ENCODE measurements at places on chromosomes 4 and X. TPM values are rescaled to one million over a fixed set of nuclear protein-coding genes. Genes with fewer than 3 reads are reported as not detected.

DNA sequence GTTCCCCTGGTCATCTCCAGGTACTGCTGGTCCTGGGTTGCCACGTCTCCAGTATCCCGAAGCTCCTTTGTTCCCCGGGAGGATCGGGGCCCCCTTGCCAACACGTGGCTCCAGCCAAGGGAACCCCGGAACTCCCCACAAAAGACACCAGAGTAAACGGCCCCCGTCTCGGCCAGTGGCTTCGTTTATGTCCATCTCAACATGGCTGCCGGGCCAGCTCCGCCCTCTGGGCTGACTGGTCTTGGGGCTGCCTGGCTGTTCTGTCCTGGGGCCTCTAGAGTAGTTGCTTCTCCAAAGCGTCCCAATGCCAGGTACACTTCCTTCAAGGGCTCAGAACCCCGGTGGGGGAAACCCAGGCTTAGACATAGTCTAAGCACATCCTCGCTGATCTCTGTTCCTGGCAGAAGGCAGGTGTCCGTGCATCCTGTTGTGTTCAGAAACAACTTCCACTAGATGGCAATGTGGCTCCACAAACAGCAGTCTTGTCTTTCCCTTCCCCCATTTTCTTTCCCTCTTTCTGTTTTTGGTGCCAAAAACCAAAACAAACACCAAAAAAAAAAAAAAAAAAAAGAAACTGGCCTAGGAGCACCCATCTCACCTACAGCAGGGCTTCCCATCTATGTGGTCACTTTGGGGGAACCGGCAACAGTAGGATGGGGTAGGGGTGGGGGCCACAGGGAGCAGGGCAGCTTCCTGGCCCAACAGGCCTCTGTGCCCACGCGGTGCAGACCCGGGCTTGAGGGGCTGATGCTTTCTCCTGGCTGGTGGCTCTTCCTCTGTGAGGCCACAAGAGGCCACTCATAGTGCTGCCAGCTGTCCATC is 35.3 kb downstream of the NBDY start:
- peak; percentile 72 for DNase-seq

FANCB gene
- total RNA-seq: 10.2 TPM

- DNase-seq: no peak
These were observed 852.7 kb upstream of the FRG1 start for GRCh38 chr4:189087971-189088370.

- no peak for DNase-seq
These were observed 292.6 kb downstream of the IQCM start for GRCh38 chr4:149523039-149523438.

AFM gene
- not detected for total RNA-seq

TMEM31 gene
- not detected for total RNA-seq

- no peak for DNase-seq
These were observed 56.6 kb upstream of the ALB start for GRCh38 chr4:73347497-73347896.

GC gene
- total RNA-seq: not detected

SEC24D gene
- 22.7 TPM for total RNA-seq

DHRSX gene
- 26.6 TPM for total RNA-seq

DNA sequence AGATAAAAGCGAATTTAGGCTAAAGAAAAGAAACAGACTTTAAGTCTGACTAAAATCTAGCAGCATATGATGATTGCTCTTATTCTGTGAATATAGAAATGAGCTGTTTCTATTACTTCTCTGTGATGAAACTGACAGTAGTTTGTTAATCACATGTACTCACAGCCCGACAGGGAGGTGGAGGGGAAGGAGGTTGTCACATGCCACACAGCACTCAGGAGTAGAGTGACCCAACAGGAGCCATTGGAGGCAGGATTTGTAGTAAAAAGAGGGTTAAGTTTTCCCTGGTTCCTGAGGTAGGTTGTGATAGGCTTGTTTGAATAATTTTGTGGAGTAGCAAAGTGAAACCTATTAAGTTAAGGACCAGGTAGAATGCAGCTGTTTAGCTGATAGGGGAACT is 495.9 kb downstream of the CENPC start:
- DNase-seq: no peak

CENPVL2 gene
- total RNA-seq: not detected

- DNase-seq: no peak
These were observed 837 bp downstream of the DCHS2 start for GRCh38 chr4:154490583-154491340.

DNA sequence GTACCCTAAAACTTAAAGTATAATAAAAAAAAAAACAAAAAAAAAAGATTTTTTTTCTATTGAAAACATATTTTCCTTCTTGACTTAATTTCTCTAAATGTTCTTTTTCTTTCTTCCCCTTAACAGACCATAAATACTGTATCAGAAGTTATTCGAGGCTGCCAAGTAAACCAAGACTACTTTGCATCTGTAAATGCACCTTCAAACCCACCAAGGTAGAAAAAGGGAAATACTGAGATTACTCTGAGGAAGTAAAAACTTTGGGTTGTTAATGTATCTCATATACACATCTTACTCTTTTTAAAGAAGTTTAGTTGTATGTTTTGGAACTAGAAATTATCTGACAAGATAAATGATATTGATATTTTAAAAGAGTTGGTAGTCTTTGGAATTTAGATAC is 65.6 kb downstream of the USO1 start:
- DNase-seq: no peak

SYNPO2 gene
- 0.16 TPM for total RNA-seq

CXCL10 gene
- total RNA-seq: 1.9 TPM

DNA sequence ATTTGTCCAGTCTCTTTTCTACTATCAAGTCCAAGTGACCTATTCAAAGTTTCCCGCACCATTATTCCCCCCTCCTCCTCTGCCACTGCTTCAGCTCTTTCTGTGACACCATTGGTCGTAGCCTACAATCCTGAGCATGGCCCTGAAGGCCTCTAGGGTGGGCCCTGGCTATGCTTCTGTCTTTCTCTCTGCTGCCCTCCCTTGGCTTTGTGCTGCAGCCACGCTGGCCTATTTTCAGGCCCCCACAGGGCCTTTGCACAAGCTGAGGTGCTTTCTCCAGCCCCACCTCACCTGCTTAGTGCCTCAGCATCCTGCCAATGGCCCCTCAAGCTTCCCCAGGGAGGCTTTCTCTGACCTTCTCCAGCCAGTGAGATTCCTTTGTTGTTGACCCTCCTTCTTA is 156.5 kb downstream of the NHS start:
- no peak for DNase-seq

- DNase-seq: peak; percentile 19
These were observed 130.4 kb upstream of the RADX start for GRCh38 chrX:106481341-106481740.

TBX22 gene
- not detected for total RNA-seq

SH2D1A gene
- total RNA-seq: 90.2 TPM

DNA sequence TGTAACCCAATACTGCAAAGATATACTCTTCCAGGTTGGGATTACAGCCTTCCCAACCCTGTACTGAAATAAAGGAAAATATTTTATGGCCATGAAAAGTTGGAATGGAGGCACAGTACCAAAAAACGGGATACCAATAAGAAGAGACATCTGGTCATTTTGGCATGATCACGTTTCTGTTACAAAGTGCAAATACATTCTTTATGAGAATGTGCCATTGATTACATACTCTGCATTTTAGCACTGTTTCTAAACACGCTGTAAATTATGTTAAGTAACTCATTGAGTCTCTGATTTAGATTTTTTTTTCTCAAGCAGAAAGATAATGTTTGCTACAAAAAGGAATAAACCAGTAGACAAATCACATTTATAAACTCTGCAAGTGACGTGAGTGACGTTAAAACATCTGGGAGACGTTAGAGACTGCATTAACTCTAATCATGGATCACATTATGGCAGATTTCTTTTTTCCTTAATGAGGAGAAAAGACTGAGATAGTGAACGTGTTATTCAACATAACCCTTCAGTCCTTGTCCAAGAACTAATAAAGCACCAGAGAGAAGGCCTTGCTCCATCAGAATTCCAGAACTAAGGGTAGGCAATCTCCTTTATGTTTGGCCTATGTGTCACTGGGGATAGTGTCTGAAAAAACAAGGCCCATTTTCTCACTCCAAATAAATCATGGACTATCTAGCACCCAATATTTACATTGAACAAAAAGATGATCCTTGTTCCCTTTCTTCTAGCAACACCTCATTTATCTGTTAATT is 31.0 kb downstream of the UNC5C start:
- DNase-seq: no peak

Measured in CD8-positive, alpha-beta memory T cell (primary cell).